Stimulated activated CD8-positive, alpha-beta memory T cell treated with anti-CD3 and anti-CD28 coated beads, Interleukin-4, amount 100 ng/mL, for 48 hours (primary cell): ENCODE measurements at places on chromosomes 6 and 20.

DNA sequence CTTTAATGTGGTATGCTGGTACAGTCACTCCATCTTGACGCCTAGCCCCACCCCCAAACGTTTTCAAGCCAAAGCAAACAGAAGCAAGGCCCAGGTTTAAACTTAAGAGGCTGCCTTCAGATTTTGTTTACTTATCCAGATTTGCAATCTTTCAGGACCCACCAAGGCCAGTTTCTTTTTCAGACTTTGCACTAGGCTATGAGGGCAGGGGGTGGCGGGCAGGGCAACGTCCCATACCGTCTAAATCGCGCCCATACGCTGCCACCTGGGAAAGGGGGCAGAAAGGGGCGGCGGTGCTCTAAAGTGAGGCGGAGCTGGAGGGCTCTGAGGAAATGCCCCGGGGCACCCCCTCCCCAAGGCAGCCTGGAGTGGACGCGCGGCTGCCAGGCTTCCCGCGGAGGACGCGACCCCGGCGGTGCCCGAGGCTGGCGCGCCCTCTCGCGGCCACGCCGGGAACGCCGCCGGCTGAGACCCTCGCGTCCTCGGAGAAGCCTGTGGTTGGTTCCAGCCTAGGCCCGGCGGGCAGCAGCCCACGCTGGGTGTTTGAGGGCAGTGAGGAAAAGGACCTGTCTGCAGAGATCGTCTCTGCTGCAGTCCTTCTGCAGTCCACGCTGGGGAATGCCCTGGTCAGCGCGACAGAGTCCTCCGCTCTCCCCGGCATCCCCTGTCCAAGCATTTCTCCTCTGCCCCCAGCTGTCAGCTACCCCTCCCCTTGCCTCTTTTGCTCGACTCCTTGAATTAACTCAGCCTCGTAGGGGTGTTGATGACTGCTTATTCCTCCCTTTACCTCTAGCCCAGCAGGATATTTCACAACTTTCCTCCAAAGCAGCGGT lies 129.2 kb upstream of the PRND start:
- DNase-seq, result peak; percentile 77

- DNase-seq, result no peak
Observed at GRCh38 chr6:157556144-157556645, 175.2 kb downstream of the ZDHHC14 start.

DNA sequence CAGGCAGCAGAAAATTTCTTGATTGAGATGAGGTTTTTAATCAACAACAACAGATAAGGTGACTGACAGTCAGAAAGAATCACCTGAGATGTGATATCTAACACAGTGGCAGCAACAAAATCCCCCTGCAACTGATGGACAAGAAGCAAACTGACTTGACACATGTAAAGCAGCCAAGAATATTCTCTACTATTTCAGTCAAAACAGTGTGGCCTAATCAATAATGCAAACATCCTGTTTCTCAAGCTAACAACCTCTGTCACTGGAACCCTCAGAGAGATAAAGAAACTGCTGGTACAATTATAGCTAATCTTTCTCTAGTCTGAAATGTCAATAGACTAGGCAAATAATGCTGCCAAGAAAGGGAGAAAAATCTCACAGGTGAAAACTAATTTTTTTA lies 4.6 kb upstream of the CGA start:
- no peak for DNase-seq

GRCh38 chr6:169961772-169962561 lies 210.5 kb downstream of the ERMARD start:
- peak; percentile 47 for DNase-seq

GRCh38 chr6:30942338-30943060 lies 1.7 kb downstream of the MUCL3 start:
- no peak for DNase-seq
